ENCODE measurements at places on chromosomes 7 and 10.

GRCh38 chr10:31782701-31783100 is 145.9 kb downstream of the ARHGAP12 start:
- DNase-seq = no peak

DNA sequence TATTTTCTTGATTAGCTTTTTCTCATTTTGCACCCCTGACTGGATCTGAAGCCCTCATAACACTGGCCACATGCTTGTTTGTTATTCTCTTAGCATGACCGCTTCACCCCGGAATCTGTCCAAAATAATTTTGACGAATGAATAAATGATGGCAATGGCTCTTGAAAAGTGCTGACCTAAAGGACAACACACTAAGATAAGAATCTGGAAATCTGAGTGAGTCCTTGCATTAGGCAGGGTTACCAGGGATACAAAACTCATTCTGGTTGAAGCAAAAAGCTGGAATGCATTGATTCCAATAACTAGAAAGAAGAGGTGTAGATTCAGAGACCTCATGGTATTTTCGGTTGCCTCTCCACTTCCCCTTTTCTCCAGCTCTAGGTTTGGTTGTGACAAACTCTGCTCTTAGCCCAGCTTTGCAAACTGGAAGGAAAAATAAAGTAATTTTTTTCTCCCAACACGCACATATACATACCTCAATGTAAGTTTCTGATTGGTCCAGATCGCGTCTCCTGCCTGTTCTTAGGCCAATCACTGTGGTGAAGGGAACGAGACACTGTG is 157.4 kb downstream of the SKIDA1 start:
- peak; percentile 14 for DNase-seq

- DNase-seq = no peak
These were observed 14.6 kb downstream of the VCL start for GRCh38 chr10:74012480-74012879.

DNA sequence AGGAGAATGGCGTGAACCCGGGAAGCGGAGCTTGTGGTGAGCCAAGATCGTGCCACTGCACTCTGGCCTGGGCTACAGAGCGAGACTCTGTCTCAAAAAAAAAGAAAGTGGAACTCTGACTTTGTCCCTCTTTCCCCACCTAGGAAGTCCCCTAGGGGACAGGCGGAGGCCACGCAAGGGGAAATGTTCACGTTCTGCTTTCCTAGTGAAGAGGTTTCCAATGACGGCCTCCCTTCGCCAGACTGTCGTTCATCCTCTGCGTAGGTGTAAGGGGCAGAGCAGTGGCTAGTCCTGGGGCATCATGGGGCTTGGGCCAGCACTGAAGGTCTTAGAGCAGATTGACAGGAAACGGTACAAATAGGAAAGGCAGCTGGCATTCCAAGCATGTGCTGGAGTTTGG is 30.6 kb downstream of the SUFU start:
- no peak for DNase-seq

DNA sequence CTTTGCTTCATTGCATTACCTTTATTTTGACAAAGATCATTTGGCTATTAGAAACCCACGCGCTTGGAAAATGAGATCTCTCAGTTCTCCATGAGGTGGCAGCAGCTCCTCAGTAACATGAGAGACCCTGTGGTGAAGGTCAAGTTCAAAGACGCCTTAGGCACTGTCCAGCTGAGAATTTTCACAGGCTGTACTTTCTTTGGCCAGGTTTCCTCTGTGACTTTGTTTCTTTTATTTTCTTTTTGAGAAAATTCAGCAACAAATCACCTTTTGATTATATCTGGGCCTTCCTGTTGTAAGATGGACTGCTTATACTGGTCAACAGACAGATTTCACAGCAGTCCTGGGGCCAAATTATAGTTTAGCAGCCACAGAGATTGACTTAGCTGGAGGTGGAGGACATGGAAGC is 54.5 kb downstream of the RAB18 start:
- peak; percentile 19 for DNase-seq

- no peak for DNase-seq
These were observed 62.2 kb downstream of the PPP1R9A start for GRCh38 chr7:94969434-94970084.

GRCh38 chr7:92802406-92802805 is 34.0 kb downstream of the CDK6 start:
- no peak for DNase-seq

- DNase-seq = no peak
These were observed 23.3 kb upstream of the HSPA12A start for GRCh38 chr10:116765648-116766081.

DNA sequence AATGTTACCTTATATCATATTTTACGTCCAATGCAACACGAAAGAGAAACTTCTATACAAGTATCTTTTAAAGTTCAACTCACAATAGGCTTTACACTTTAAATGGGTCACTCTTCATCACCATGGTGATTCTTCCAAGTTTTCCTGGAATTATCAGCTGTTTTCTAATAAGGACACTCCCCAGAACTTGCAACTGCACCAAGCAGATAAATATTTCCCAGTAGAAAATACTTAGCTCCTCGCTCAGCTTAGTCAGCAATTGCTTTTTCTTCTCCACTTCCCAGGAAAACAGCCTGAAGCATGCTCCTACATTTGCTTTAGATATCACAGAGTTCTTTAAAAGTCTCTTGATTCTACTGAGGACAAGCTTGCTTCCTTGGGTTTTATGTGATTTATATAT is 25.7 kb upstream of the ADD3 start:
- peak; percentile 40 for DNase-seq

GRCh38 chr10:119347181-119347974 is 140.0 kb downstream of the GRK5 start:
- DNase-seq = no peak

DNA sequence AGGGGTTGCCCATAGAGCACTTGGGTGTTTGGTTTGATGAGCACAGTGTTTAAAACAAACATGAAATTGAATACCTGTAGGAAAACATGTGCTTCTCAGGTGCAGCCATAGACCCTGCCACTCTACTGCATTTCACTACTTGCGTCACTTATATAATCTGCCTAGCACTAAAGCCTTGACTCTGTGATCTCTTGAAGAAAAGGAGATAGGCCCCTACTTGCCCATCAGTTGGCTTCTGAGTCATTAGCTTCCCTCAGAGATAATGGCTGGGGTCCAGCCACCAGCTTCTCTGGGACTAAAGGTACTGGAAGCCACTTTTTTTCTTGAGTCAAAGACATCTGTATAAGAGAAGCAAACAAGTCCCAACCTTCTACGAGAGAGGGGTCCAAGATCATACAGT is 45.9 kb upstream of the BTRC start:
- no peak for DNase-seq

GRCh38 chr10:18450298-18450697 is 201.1 kb downstream of the NSUN6 start:
- no peak for DNase-seq

DNA sequence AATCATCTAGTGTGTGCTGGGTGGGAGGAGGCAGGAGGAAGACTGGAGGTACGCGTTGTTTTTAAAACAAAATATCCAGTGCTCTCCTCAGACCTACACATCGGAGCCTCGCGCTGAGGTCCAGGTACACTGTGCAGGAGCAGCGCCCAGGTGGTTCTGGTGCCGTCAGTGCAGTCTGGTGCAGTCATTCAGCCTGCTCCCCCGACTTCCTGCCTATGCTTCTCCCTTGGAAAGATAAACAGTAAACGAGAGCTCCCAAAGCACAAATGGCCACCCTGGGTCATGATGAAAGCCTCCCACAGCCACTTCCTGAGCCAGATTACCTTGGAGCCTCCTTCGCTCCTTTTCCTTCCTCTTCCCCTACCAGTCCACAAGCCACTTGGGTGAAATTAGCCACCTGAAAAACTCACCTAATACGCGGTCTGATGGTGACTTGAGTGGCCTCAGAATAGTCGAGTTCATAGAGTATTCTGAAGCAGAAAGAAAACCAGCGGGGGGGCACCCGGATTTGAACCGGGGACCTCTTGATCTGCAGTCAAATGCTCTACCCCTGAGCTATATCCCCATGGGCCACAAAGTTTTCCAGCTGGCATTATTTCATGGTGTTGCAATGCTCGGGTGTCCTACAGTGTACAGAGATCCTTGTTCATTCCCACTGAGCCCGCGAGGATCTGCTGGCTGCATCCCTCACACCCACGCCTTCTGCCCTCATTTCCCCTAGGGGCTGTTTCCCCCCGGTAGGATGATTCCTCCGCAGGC is 82.5 kb downstream of the ZNF467 start:
- peak; percentile 59 for DNase-seq

GRCh38 chr7:46153951-46154787 is 233.1 kb upstream of the IGFBP3 start:
- peak; percentile 47 for DNase-seq

GRCh38 chr7:27459021-27459730 is 203.5 kb downstream of the HIBADH start:
- DNase-seq = no peak

DNA sequence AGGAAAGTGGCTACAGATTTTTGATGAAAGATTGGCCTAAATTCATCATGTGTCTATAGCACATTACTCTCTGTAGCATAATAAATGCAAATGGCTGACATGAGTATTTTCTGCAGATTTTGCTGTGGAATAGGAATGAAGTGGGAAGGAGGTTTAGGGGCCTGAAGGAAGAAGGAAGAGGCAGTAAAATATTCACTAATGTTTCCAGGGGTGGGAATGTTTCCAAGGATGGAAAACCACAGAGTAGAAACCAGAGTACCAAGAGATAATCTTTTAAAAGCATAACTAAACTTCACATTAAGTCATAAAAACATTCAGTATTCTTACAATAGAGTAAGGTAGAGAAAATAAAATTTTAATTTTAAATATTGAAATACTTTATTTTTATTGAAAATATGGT is 267.8 kb downstream of the BICC1 start:
- peak; percentile 46 for DNase-seq

GRCh38 chr7:120337308-120337907 is 64.4 kb downstream of the KCND2 start:
- no peak for DNase-seq

- no peak for DNase-seq
These were observed 24.2 kb upstream of the PRR15 start for GRCh38 chr7:29539471-29539870.

DNA sequence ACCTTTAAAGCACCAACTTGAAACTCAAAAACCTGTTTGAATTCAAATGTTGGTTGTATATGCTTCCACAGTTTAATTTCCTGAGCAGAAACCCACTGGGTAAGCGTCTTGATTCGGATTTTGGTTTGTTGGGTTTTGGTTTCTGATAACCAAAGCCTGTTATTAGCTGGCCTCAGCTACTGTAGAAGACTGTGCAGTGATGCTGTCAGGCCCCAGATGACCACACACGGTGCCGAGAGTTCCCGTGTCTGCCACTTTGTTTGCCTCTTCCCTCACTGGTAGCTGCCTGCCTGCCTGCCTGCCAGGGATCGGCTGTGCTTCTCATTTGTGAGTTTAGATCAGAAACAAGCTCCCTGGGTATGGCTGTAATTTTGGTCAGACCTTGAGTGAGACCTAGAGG is 5.6 kb downstream of the MDH2 start:
- no peak for DNase-seq

DNA sequence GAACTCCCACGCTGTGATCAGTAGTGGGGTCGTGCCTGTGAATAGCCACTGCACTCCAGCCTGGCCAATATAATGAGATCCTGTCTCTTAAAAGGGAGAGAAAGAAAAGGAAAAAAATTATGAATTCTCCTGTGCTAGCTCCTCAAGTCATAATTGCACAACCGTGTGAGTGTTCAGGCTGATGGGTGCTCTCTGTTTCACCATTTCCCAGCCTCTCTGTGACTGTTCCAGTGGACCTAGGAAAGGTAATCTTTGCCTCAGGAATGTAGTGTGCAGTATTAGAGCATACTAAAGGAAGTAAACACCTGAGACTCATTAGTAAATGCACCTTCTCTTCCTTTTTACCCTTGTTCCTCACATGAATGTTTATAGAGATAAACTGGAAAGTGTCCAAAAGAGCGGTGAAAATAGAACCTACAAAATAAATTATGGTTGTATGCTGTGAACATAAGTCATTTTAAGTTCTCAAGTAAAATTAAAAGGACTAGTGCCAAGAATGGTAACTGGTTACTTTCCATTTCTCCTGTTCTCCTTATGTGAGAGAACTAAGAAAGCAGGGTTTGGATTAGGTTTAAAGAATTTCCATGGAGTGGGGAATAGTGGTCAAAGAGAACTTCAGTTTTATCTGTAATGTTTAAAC is 42.7 kb downstream of the INPP5F start:
- no peak for DNase-seq

Data from astrocyte (in vitro differentiated cells and primary cell).